Smooth muscle cell of the brain vasculature (primary cell): ENCODE measurements at places on chromosomes 4 and X.
A peak's percentile ranks its signal among the peaks of the same experiment; 100 is the strongest.

- DNase-seq: no peak
Measured at GRCh38 chr4:19010761-19011160, 989.2 kb upstream of the LCORL start.

DNA sequence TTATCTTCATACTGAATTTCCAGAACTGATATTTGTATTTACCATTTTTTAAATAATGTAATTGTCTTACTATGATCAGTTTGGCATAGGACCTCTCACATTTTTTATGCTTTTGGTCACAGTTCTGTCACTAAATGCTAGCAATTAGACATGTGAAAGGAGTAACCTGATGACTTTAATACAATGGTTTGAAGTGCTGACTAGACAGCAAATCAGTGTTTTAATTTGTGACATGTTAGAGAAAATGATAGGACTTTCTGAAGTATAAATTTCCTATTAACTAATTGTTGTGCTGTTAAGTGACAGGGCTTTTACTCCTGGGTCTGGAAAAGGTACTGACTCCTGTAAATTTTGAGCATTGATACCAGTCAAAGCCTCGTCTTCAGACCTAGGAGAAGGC is 117.5 kb downstream of the ZNF330 start:
- no peak for DNase-seq

DNA sequence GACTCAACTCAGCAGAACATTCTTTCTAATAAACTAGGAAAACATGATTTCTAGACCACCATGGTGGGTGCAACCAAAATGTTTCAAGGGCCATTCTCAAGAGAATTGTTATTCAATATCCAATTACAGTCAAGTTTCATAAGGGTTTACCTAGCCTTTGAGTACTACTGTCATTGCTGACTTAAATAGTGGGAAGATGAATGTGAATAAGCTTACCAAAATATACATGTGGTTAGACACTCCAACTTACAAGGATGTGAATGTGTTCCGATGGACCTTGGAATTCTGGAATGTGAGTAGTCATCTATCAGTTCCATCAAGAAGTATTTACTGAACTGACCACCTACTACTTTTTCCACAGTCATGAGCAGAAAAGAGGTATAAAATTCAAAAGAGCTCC is 16.9 kb downstream of the SH3RF1 start:
- peak; percentile 74 for DNase-seq

- DNase-seq: no peak
Measured at GRCh38 chr4:174053895-174054294, 229.6 kb downstream of the FBXO8 start.
